ENCODE measurements at places on chromosomes 16 and 17.

DNA sequence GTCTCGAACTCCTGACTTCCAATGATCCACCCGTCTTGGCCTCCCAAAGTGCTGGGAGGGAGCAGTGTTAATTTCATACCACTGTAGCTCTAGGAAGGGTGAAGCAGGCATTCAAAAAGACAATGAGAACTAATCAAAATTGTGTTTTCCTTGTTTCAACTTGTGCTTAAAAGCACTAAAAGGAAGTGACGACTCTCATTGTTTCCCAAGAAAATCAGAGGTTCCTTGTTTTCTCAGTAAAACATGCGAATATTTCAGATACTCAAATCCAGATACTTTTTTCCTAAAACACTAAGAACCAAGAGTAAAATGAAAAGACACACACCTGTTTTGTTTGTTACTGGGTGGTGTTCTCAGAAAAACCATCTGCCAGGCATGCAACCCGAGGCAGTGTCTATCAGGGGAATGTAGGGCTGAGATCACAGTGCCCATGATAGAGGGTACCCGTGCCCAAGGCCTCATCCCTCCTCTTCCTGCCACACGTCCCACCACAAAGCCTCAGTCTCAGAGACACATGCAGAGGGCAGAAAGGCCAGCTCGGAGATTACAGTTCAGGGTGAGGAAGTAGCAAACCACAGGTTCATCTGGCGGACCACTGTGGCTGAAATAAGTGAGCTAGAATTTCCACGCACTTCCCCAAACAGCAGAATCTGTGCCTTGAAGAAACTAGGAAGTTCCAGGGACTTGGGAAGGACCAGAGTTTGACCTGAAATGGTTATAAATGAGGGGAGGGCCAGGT is 33.7 kb downstream of the GINS3 start:
- DNase-seq = no peak

DNA sequence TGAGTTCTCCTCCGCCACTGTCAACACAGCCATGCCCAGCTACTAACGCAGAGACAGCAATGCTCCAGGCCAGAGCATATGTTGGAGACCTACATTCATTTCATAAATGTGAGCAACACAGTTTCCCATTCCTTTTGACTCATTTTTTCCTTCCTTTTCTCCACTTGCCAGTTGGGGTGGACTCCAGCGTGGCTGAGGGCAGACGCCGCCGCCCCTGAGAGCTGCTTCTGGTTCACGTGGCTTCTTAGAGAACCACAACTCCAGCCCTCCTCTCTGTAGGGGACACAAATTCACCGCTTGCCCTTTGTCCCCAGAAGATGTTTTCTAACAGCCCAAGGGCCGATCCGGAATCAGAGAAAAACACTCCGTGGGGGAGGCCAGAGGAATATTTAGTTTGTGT is 45.8 kb upstream of the ZCCHC14 start:
- DNase-seq = no peak

DNA sequence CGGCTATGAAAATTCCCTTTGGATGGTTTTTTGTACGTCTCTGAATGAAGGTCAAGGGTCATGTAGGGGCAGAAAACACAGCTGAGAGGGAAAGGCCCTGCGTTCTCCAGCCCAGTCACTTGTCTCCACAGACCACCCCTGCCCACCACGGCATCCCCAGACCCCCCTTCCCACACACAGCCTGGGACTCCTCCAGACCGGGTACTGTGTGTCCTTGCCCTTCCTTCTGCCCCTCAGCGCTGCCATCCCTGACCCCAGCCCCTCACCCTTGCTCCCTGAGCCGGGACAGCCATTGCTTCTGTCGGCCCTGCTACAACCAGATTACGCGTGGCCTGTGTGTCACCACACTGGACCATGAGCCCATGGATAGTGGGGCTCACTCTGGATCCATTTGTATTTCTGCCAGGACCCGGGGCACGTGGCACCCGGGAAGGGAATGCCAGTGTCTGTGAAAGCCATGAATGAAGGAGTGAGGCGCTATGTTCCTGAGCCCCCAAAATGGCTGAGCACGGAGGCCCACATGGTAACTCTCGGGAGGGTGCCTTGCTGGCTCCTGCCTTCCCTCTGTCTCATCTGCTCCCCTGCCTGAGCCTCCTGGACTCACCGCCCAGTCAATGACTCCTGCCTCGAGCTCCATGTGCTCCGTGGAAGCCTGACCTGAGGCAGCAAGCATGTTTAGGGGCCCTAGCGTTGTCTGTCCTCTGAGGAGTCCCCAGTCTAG is 139.1 kb upstream of the FOXF1 start:
- DNase-seq = no peak

DNA sequence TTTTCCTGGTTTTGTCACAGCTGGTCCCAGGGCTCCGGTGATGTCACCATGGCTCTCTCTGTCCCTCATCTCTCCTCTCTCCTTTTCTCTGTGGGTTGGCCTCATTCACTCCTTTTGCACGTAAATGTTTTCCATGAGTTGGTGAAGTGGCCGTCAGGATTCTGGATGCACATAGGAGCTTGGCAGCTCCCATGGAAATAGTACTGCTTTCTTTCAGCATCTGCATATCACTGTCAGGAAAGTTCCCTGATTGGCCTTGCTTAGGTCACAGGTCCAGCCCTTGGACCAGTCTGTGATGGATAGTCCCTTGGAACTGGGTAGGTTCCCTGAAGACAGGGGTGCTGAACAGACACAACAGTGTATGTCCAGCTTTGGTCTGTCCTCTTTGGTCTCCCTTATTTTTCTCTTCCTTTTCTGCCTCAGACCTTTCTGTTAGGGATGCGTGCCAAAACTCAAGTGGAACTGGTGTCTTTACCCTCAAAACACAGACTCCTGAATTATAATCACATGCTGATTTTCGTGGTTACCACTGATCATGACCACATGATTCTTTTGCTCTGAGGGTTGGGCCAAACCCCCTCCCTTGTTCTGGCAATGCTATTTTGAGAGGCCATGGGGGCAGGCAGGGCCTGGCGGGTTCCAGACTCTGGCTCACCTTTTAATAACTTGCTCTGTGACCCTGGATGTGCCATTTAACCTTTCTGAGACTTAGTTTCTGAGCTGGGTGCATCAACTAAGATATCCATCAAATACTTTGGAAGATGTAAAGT is 99.0 kb downstream of the MSI2 start:
- peak; percentile 18 for DNase-seq

DNA sequence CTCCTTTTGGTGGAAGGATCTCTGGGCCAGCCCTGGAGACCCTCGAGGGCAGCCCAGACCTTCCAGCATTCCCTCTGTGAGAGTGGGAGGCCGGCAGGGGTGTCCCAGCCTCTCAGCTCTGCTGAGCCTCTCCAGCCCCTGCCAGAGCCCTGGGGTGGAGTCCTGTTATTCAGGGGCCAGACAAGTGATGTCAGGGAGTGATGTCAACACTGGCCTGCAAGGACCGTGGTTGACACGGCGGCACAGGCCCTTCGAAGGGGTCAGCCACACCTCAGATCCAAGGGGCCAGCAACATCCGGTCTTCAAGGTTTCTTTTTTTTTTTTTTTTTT is 231.2 kb downstream of the KATNIP start:
- no peak for DNase-seq

- DNase-seq = no peak
Measured at GRCh38 chr16:79835194-79835593, 234.7 kb upstream of the MAF start.

- no peak for DNase-seq
Measured at GRCh38 chr17:58189436-58190146, 2.9 kb upstream of the EPX start.

DNA sequence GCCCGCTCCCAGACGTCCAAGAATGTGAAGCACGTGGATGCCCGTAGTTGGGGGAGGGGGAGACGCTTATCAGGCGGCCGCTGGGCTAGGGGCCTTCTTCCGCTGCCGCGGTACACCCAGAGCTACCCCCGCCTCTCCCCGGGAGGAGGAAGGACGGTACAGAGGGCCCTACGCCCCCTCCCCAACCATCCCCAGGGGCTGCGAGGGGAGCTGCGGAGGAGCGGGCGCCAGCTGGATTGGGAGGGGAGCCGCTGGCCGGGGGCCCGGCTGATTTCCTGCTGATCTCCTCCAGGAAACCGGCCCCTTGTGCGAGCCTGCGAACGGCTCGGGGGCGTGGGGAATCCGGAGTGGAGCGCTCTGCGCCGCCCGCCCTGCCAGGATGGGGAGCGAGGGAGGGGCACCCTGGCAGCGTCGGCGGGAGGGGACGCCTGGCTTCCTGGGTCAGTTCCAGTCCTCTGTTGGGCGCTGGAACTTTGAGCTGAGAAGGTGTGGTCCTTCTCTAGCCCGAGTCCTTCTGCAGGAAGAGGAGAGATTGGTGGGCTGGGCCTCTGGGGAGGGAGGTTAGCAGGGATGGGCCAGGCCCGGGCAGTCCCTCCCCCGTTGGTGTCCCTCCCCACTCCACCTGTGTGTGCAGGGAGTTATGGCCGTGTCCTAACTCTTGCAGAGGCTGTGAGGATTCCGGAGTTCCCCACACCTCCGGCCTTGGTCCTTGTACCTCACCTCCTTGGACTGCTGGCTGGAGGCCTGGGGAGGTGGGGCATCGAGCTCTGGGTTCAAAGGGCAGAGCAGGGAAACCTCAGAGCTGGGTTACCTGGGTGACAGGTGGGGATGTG is 19.2 kb downstream of the GJD3 start:
- DNase-seq = no peak

DNA sequence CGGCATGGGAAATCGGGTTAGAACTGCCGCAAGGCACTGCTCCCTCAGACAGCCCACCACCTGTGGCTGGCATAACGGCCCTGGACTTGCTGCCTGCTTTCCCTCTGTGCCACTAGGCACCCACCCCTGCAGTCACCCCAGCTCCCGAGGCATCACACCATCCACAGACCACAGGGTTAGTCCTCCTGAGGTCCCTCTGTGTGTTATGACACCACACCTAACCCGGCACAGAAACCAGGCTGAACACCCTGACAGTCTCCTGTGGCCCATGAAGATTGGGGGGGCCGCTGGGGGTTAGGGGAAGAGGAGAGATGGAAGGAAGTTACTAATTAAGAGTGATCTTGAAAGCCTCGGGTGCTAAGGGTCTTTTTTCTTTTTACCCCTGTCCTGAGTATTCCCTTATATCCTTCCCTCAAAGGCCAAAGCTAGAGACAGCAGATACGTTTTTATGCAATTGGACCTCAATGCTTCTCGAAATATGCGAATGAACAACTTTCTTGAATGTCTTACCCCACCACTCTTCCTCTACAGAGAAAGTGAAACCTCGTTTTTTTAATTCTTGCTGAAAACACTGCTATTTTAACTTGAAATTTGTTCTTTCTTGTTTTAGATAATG is 7.0 kb downstream of the CYTH1 start:
- DNase-seq = no peak

DNA sequence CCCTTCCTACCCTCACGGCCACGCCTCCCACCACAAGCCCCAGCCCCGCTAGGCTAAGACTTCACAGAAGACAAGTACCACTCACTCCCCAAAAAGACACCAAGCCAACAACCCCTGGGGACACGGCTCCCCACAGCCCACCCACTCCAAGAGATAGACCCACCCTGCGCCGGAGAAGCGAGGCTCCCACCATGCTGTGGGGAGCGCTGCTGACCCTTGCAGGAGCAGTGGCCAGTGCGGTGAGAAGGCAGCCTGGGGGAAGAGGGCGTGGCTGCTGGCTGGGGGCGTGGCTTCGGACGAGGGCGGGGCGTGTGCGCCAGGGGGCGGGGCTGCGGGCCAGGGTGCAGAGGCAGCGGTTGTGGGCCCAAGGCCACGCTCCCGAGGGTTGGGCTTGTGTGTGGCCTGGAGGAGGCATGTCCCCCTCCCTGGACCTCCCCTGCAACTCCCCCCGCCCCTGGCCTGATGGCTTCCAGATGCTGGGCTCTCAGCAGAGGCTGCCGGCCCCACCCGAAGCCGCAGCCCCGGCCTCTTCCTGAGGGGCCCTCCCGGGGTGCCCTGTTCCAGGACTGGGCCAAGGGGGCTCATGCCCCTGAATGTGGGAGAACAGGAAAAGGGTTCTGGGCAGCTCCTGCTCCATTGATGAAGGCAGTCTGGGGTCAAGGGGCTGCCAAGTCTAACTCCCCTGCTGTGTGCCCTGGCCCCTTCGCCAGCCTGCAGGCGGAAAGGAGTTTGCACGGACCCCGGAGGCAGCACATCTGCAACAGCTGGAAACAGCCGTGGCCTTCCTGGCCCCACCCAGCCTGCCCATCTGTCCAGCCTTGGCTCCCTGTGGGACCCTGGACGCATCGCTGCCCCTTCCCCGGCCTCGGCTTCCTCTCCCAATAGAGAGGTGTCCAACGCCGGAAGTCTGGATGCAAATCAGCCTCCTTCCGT is 9.1 kb downstream of the TFAP4 start:
- DNase-seq = no peak

- DNase-seq = no peak
Measured at GRCh38 chr16:57588831-57589230, 39.6 kb upstream of the ADGRG1 start.

Measured in NCI-H2029 treated with DMSO at 0.1 percent for 48 hours (cell line).